ENCODE measurements at places on chromosomes 1 and 21.
A peak's percentile ranks its signal among the peaks of the same experiment; 100 is the strongest.

DNA sequence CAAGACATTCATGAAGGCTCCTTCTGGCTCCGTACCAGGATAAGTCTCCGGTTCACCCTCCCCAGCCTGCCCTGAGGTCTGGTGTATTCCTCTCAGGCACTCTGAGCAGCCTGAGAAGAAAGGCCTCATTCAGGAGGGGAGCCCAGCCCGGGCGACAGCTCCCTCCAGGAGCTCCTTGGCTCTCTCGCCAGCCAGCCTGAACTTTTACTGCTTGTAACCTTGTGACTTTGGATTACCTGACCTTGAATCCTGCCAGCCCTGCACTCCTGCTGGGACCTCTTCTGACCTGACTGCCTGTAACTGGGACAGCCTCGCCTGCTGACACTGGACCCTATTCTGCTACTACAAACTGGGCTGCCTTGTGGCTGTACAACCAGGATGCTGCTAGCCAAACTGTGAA, 65.8 kb downstream of the CD34 start:
- DNase-seq, result no peak

DNA sequence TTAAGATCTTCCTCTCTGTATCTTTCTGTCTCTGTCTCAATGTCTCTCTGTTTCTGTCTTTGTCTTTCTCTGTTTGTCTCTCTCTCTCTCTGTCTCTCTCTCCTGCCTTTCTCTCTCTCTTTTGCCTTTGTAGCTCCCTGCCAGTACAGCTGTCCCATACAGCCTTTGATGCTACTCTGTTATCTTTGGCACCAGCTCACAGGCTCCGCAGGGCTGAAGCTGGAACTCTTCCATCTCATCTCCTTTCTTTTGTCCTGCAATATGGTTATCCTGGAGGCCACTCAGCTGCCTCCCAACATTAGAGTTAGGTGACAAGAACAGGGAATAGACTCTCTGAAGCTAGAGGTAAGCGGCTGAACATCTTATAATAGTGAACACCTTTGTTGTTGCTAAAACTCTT, 354.3 kb upstream of the NEGR1 start:
- no peak for DNase-seq

- no peak for DNase-seq
These were observed 134.4 kb downstream of the OMA1 start for GRCh38 chr1:58412071-58412580.

GRCh38 chr1:238281418-238281817, 390.7 kb upstream of the ZP4 start:
- no peak for DNase-seq

- no peak for DNase-seq
These were observed 7.8 kb upstream of the ADAM15 start for GRCh38 chr1:155043301-155043702.

DNA sequence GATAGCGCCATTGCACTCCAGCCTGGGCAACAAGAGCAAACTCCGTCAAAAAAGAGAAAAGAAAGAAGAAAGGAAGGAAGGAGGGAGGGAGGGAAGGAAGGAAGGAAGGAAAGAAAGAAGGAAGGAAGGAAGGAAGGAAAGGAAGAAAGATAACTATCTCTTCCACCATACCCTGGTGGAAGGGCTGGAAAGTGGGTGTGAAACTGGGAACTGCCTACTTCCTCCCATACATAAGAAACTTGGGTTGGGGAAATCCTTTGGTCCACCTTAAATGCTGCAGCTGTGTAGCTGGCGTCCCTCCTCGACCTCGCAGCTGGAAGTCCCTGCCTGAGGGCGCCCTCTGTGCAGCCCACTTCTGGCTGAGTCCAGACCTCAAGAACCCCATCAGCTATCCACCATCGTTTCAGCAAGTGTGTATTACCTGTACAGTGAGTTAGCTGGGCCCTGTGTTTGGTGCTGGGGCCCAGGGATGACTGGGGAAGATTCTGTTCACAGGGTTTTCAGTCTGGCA, 4.6 kb upstream of the FAM167B start:
- DNase-seq, result peak; percentile 47

- no peak for DNase-seq
These were observed 185.5 kb upstream of the ZC3H12A start for GRCh38 chr1:37288900-37289299.

DNA sequence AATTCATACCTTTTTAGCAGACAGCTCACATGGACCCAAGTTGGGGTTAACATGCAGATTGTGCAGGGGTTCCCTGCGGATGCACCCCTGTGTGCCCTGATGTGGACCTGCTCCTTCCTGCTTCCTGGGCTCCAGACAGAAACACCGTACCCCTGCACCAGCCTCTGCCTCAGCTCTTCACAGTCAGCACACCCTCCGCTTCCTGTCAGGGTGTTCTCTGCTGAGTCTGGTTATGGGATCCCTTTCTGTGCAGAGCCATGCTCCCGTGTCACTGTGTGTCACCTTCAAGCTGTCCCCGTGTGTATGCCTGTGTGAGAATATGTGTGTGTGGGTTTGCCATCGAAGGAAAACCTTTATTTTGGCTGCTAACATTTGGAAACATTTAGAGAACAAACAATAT, 48.7 kb upstream of the KCNJ15 start:
- DNase-seq, result no peak

GRCh38 chr1:192066202-192066601, 92.1 kb upstream of the RGS18 start:
- no peak for DNase-seq

GRCh38 chr1:65717815-65718454, 74.8 kb upstream of the PDE4B start:
- no peak for DNase-seq

- DNase-seq, result no peak
These were observed 1.4 kb downstream of the PSEN2 start for GRCh38 chr1:226871636-226872327.

- DNase-seq, result peak; percentile 39
These were observed 17.7 kb downstream of the TINAGL1 start for GRCh38 chr1:31593770-31594632.

- no peak for DNase-seq
These were observed 143.6 kb downstream of the CNIH3 start for GRCh38 chr1:224759681-224760091.

- DNase-seq, result no peak
These were observed 53.1 kb upstream of the LBR start for GRCh38 chr1:225480825-225481434.

GRCh38 chr1:241518476-241519307, 863 bp downstream of the FH start:
- DNase-seq, result peak; percentile 72

- no peak for DNase-seq
These were observed 113.9 kb upstream of the COL6A1 start for GRCh38 chr21:45867671-45868081.

DNA sequence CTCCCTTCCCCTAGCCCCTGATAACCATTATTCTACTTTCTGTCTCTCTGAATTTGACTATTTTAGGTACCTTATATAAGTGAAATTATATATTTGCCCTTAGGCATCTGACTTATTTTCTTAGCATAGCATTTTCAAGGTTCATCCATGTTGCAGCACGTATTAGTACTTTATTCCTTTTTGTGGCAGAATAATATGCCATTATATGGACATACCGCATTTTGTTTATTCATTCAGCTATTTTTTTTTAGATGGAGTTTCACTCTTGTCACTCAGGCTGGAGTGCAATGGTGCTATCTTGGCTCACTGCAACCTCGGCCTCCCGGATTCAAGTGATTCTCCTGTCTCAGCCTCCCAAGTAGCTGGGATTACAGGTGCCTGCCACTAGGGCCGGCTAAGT, 326.2 kb upstream of the PLXNA2 start:
- DNase-seq, result no peak

DNA sequence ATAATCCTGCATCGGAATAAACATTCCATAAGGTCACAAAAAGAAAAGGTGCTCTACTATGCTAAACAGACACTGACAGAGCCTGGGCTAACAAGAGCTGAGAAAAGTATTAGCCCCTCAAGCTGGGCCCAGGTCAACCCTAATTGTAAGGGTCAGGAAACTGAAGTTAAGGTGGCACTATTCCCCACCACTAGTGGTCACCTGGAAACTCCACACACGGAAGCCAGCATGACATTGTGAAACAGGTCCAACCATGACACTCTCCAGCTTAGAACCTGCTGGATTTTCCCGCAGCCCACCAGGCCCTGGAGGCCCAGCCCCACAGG, 1.2 kb downstream of the PTTG1IP start:
- DNase-seq, result no peak

GRCh38 chr1:64043976-64044375, 159.4 kb upstream of the UBE2U start:
- DNase-seq, result no peak

- no peak for DNase-seq
These were observed 277.3 kb upstream of the FMN2 start for GRCh38 chr1:239814306-239814881.

GRCh38 chr1:172670316-172670715, 11.4 kb downstream of the FASLG start:
- DNase-seq, result no peak
